ENCODE measurements at places on chromosomes 12 and 14. TPM values are rescaled to one million over a fixed set of nuclear protein-coding genes. Genes with fewer than 3 reads are reported as not detected.

- no peak for DNase-seq
These were observed 182.8 kb downstream of the TSPAN9 start for GRCh38 chr12:3259973-3260372.

- no peak for DNase-seq
These were observed 188.3 kb downstream of the GXYLT1 start for GRCh38 chr12:41956353-41956752.

DNA sequence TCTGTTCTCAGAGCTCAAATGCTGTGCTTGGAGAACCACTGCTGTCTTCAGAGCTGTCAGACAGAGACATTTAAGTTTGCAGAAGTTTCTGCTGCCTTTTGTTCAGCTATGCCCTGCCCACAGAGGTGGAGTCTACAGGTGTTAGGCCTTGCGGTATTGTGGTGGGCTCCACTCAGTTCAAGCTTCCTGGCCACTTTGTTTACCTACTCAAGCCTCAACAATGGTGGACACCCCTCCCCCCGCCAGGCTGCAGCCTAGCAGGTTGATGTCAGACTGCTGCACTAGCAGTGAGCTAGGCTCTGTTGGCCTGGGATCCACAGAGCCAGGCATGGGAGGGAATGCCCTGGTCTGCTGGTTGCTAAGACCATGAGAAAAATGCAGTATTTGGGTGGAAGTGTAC, 323.8 kb downstream of the BCAT1 start:
- DNase-seq, result no peak

DNA sequence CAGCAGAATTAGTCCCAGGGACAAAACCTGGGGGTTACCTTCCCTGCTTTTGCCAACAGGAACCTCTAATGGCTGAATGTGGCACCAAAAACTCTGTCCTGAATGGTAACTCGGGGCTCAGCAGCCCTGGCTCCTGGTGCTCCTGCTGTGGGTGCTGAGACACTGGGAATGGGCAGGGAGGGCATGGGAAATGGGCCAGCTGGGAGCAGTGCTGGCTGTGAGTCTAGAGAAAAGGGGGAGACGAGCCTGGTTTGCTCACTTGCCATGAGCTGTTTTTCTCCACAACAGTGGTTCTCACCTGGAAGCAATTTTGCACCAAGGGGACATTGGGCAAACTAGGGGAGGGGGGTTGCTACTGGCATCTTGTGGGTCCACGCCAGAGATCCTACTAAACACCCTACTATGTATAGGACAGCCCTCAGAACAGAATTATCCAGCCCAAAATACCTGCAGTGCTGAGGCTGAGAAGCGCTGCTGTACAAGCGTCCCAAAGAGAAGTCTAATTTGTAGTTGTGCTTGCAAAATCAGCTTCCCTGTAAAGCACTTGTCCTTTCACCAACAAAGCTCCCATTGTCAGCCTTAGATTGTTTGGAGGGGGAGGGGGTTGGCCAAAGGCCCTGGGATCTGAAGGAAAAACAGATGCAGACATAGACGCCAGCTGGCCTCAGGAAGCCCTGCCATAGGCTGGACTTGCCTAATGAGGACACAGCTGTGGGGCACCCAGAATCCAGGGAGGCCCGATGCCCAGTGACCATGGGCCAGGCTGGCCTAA, 3.6 kb downstream of the LRRC74A start:
- no peak for DNase-seq

- no peak for DNase-seq
These were observed 17.5 kb downstream of the AQP6 start for GRCh38 chr12:49990273-49990672.

- DNase-seq, result no peak
These were observed 13.5 kb upstream of the NGB start for GRCh38 chr14:77284466-77284865.

DNA sequence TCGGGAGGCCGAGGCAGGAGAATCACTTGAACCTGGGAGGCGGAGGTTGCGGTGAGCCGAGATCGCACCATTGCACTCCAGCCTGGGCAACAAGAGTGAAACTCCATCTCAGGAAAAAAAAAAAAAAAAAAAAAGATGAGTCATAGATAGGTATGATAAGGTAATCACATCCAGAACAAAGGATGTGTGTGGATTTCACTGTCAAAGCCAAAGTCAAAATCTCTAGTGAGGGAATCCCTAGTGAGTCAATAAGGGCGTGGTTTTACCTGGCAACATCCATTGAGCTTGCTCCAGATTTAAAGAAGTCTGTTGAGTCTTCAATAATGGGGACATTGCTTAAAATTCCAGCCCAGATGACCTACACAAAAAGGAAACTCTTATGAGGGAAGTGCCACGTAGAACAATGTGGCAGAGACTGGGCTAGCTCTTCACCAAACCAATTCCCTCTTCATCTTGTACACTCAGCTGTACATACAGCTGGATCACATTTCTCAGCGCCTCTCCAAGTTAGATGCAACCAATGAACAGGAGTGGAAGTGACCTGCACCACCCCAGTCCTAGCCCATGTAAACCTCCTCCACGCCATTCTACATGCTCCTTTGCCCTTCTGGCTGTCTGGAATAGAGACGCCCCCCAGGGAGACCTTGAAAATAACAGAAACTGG, 23.4 kb downstream of the ALDH1L2 start:
- DNase-seq, result no peak

GRCh38 chr12:116136340-116136739, 141.2 kb downstream of the MED13L start:
- DNase-seq, result no peak

DNA sequence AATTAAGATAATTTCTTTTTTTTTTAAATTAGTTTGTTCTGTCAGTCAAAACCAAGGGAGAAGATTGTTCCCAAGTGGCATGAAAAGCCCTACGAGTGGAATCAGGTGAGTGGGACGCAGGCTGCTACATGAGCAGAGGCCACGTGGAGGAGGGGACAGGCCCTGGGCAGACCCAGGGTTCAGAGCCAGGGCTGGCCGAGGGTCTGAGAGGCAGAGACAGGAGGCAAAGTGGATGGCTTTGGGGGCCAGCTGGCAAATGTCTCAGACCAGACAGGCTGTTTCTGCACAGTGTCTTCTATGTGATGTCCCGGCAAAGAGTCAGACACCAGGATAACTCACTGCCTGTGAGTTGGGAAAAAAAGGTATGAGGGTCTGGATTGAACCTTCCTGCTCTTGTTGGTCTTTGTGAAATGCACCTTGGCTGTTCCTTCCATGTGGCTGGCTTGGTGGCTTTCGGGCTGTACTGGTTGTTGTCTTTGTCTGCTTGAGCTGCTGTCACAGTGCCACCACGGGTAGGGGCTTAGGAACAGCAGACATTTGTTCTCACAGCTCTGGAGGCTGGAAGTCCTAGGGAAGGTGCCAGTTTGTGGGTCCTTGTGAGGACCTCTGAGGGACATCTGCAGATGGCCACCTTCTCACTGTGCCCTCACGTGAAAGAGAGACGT, 35.8 kb upstream of the ASPG start:
- no peak for DNase-seq

DNA sequence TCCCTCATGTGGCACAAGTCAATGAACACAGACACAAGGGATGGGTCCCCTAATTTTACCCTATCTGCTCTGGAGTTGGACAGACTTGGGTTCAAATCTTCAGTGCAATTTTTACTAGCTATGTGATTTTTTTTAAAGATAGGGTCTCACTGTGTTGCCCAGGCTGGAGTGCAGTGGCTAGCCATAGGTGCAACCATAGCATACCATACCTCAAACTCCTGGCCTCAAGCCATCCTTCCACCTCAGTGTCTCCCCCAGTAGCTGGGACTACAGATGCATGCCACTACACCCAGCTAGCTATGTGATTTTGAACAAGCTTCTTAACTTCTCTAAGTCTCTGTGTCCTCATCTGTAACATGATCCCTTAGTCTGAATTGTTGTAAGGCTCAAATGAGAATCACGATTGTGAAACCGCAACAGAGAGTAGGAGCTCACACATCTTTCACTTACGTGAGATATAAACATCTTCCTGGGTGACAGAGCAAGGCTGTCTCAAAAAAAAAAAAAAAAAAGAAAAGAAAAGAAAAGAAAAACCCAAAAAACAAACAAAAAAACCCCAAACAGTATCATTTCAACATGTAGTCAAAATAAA, 4.7 kb downstream of the CALCOCO1 start:
- no peak for DNase-seq

Gene CLEC14A
- 0.27 TPM for total RNA-seq

Gene BEGAIN
- total RNA-seq, result 0.81 TPM

Gene CLEC7A
- total RNA-seq, result 2.4 TPM

Gene CNTN1
- total RNA-seq, result 0.54 TPM

Gene PPP1R36
- not detected for total RNA-seq

All from hematopoietic multipotent progenitor cell (in vitro differentiated cells).